ENCODE measurements at places on chromosomes 6 and 20. TPM values are rescaled to one million over a fixed set of nuclear protein-coding genes. Genes with fewer than 3 reads are reported as not detected.

GRCh38 chr6:19209202-19209601 is 628.0 kb upstream of the ID4 start:
- H3K36me3 ChIP-seq: no peaks in the 10 kb centered on the region
- H3K27ac ChIP-seq: no peak overlapping the region
- DNase-seq: no peak

DNA sequence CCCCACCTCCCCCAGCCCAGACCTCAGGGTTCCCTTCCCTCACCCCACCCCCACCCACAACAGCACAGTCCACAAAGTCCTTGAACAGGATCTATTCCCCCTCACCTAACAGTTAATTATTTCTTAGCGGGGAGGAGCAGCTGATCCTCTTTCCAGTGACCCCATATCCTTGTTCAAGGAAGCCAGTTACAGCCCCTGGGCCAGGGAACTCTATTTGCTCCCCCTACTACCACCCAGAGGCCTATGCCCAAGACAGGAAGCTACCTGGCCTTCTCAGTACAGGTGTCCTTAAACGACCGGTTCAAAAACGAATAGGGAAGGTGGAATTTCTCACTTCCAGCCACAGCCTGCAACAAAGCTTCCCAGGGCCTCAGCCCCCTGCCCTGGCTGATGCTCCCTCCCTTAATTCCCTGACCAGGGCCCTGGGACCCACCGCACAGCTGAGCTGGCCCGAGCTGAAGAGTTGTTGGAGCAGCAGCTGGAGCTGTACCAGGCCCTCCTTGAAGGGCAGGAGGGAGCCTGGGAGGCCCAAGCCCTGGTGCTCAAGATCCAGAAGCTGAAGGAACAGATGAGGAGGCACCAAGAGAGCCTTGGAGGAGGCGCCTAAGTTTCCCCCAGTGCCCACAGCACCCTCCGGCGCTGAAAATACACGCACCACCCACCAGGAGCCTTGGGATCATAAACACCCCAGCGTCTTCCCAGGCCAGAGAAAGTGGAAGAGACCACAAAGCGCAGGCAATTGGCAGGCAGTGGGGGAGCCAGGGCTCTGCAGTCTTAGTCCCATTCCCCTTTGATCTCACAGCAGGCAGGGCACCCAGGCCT is 778 bp downstream of the MCCD1 start:
- no peak for DNase-seq
- H3K4me1 ChIP-seq: no peaks in the 10 kb centered on the region
- H3K36me3 ChIP-seq: peaks cover 50% of the 10 kb centered on the region
- H3K27ac ChIP-seq: no peak overlapping the region
- no peaks in the 10 kb centered on the region for H3K27me3 ChIP-seq

DNA sequence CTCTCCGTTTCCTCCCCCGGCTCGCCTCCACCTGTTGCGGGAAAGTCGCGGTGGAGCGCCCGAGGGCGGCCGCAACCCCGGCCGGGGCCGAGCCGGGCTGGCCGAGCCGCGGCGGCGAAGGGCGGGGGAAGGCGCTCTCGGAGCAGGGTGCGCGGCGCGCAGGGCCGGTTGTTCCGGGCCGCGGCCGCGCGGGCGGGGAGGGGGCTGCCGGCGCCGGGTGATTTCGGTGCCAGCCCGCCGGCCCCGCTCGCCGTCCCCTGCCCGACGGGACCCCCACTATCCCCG is 235 bp downstream of the MAP7 start:
- peaks cover 48% of the 10 kb centered on the region for H3K27me3 ChIP-seq
- DNase-seq: no peak
- H3K4me3 ChIP-seq: peak overlapping the region; percentile 67
- H3K4me1 ChIP-seq: no peaks in the 10 kb centered on the region

- H3K27me3 ChIP-seq: peaks cover 2% of the 10 kb centered on the region
- no peak for DNase-seq
- no peaks in the 10 kb centered on the region for H3K36me3 ChIP-seq
- H3K27ac ChIP-seq: no peak overlapping the region
- H3K4me1 ChIP-seq: no peaks in the 10 kb centered on the region
Measured at GRCh38 chr6:16918586-16918985, 157.3 kb upstream of the ATXN1 start.

CRISP1 gene
- total RNA-seq: not detected

DNA sequence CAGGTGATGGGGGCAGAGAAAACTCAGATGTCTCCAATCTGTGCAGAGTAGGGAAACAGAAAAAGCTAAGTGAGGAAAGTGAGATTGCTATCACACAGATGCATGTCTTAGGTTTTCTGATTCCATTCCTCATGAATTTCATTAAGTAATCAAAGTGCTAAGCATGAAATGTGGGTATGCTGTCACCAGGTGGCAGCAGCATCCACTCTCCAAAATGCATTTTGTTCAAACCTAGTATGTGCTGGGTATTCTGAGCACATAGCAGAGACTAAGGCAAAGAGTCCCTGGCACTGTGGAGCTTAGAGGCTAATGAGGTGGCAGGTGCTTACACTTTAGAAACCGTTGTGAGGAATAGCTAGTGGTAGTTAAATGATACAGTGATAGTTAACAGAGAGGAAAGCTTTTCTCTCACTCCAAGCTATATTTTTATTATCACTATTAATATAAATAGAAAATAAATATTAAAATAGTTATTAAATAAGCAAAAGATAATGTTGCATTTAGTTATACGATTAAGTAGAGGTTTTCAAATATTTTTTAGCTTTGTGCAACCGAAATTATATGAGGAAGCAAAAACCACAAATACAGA is 179.5 kb downstream of the CDH26 start:
- H3K27me3 ChIP-seq: no peaks in the 10 kb centered on the region
- DNase-seq: no peak
- peak overlapping the region; percentile 45 for H3K4me3 ChIP-seq
- peak overlapping the region; percentile 75 for H3K27ac ChIP-seq
- peaks cover 6% of the 10 kb centered on the region for H3K4me1 ChIP-seq

DNA sequence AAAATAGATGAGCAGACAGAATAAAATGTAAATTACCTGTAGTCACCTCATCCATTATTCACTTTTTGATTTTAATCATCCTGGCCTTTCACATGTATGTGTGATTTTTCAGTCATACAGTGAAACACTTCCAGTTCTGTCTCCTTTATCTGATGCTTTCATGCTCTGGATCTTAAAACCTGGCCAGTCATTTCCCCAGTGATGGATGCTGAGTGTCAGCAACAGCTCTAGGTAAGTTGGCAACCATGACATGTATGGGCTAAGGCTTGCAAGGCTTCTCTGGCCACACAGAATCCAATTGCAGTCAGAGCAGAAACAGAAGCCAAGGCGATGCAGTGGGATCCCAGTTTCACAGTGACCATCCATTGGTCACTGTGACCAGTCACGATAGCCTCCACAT is 35.8 kb downstream of the FBXO9 start:
- H3K27me3 ChIP-seq: no peaks in the 10 kb centered on the region
- no peak overlapping the region for H3K4me3 ChIP-seq
- no peak for DNase-seq
- H3K36me3 ChIP-seq: peaks cover 73% of the 10 kb centered on the region
- no peaks in the 10 kb centered on the region for H3K4me1 ChIP-seq

- peaks cover 73% of the 10 kb centered on the region for H3K4me1 ChIP-seq
- DNase-seq: no peak
- H3K36me3 ChIP-seq: no peaks in the 10 kb centered on the region
- no peaks in the 10 kb centered on the region for H3K27me3 ChIP-seq
- H3K4me3 ChIP-seq: no peak overlapping the region
- H3K27ac ChIP-seq: peak overlapping the region; percentile 59
Measured at GRCh38 chr6:107656883-107657282, 167.0 kb downstream of the SOBP start.

PNLDC1 gene
- not detected for total RNA-seq

RPN2 gene
- total RNA-seq: 85.7 TPM

TP53TG5 gene
- total RNA-seq: not detected

RIMS1 gene
- 0.10 TPM for total RNA-seq

DNA sequence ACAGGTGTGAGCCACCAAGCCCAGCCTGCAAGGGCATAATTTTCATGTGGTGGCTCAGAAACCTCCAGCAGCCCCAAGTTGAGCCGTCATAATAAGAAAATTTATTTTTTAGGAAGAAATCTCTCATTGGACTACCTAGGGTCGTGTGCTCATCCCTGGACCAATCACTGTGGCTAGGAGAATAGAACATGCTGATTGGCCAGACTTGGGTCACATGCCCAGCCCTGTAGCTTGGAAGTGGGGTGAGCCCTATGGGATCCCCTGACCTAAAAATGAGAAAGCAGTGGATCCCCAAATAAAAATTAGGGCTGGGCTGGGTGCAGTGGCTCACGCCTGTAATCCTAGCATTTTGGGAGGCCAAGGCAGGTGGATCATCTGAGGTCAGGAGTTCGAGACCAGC is 155.3 kb downstream of the ZNF217 start:
- no peak overlapping the region for H3K27ac ChIP-seq
- no peaks in the 10 kb centered on the region for H3K27me3 ChIP-seq
- no peaks in the 10 kb centered on the region for H3K36me3 ChIP-seq
- H3K4me3 ChIP-seq: no peak overlapping the region

GRCh38 chr6:140758169-140758877 is 1374.4 kb upstream of the GJE1 start:
- H3K4me1 ChIP-seq: no peaks in the 10 kb centered on the region
- H3K36me3 ChIP-seq: no peaks in the 10 kb centered on the region
- no peaks in the 10 kb centered on the region for H3K27me3 ChIP-seq
- no peak for DNase-seq
- H3K27ac ChIP-seq: no peak overlapping the region

- H3K27ac ChIP-seq: no peak overlapping the region
- peak; percentile 27 for DNase-seq
- H3K4me1 ChIP-seq: no peaks in the 10 kb centered on the region
- H3K36me3 ChIP-seq: peaks cover 36% of the 10 kb centered on the region
- H3K27me3 ChIP-seq: no peaks in the 10 kb centered on the region
Measured at GRCh38 chr20:20167698-20168097, 115.4 kb downstream of the CFAP61 start.

GRCh38 chr20:4180356-4180755 is 165.0 kb upstream of the RNF24 start:
- no peaks in the 10 kb centered on the region for H3K4me1 ChIP-seq
- no peak for DNase-seq
- no peak overlapping the region for H3K27ac ChIP-seq
- H3K4me3 ChIP-seq: no peak overlapping the region
- no peaks in the 10 kb centered on the region for H3K36me3 ChIP-seq

DNA sequence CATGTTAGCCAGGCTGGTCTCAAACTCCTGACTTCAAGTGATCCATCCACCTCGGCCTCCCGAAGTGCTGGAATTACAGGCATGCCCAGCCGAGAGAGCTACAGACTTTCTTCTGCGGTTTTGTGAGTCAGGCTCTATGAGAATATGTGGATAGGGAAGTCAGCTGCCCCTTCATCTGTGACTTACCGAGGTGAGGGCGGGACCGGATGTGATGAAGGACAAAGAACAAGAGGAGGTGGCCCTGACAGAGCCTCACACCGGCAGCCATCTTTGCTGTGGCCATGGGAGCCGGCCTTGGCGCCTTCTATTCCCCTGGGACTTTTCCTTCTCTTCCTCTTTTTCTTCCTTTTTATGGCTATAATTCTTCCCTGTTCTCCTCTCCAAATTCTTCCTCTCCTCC is 67.0 kb downstream of the IYD start:
- no peaks in the 10 kb centered on the region for H3K36me3 ChIP-seq
- no peak overlapping the region for H3K4me3 ChIP-seq
- DNase-seq: no peak
- H3K27me3 ChIP-seq: no peaks in the 10 kb centered on the region
- H3K4me1 ChIP-seq: no peaks in the 10 kb centered on the region

DNA sequence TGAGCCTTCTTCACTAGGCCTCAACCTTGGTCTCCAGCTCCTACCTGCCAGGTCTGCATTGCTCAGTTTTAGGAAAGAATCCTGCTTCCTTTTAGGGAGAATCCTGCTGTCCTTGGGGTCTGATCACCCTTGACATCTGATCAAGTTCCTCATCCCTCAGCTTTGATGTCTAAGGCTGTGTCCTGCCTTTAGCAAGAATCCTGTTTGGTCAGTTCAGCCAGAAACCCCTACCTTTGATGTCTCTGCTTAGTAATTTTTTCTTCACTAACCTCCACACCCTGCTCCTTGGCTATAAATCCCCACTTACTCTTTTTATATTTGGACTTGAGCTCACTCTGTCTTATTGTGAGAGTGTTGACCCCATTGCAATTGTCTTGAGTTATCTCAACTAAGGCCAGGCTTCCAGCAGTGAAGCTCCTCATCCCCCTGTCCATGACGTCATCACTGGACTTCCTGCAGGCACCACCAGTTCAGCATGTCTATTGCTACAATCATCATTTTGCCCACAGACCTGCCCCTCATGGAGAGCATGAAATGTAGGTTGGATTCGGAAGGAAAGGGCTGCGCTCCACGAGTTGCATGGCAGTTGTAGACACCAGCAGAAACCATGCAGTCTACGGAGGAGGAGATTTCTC is 4.7 kb upstream of the CST5 start:
- no peak overlapping the region for H3K27ac ChIP-seq
- H3K27me3 ChIP-seq: no peaks in the 10 kb centered on the region
- H3K4me3 ChIP-seq: no peak overlapping the region
- DNase-seq: no peak
- H3K4me1 ChIP-seq: no peaks in the 10 kb centered on the region

GRCh38 chr6:152087096-152087495 is 279.6 kb downstream of the ESR1 start:
- peaks cover 12% of the 10 kb centered on the region for H3K4me1 ChIP-seq
- no peak for DNase-seq
- H3K4me3 ChIP-seq: no peak overlapping the region
- no peaks in the 10 kb centered on the region for H3K27me3 ChIP-seq
- no peaks in the 10 kb centered on the region for H3K36me3 ChIP-seq
- no peak overlapping the region for H3K27ac ChIP-seq

- DNase-seq: no peak
- peaks cover 6% of the 10 kb centered on the region for H3K4me1 ChIP-seq
- peaks cover 9% of the 10 kb centered on the region for H3K27me3 ChIP-seq
- peak within 1 kb of the TSS; percentile 60 for H3K4me3 ChIP-seq
- no peaks in the 10 kb centered on the region for H3K36me3 ChIP-seq
Measured at GRCh38 chr6:114342826-114343781, at the start of gene HS3ST5. HS3ST5 (minus strand) TSS chr6:114343023; CDS start chr6:114062845, 280,178 bp downstream.

GRCh38 chr6:154510144-154510905 is at the start of gene CNKSR3:
CNKSR3 (minus strand) TSS chr6:154510685; CDS start chr6:154510114, 571 bp downstream.
- no peaks in the 10 kb centered on the region for H3K36me3 ChIP-seq
- peak within 1 kb of the TSS; percentile 86 for H3K27ac ChIP-seq
- H3K4me1 ChIP-seq: peaks cover 12% of the 10 kb centered on the region
- peak within 1 kb of the TSS; percentile 75 for H3K4me3 ChIP-seq
- peak; percentile 71 for DNase-seq

GRCh38 chr6:106360989-106361430 is 493 bp downstream of the CRYBG1 start:
- H3K36me3 ChIP-seq: no peaks in the 10 kb centered on the region
- peak overlapping the region; percentile 58 for H3K4me3 ChIP-seq
- no peak for DNase-seq
- no peak overlapping the region for H3K27ac ChIP-seq
- H3K4me1 ChIP-seq: no peaks in the 10 kb centered on the region

KCNK15 gene
- not detected for total RNA-seq

SPTLC3 gene
- 1.4 TPM for total RNA-seq

All from gastrocnemius medialis (tissue), 4 donors.